Mammary microvascular endothelial cell (primary cell): ENCODE measurements at places on chromosomes 12 and 14. TPM values are rescaled to one million over a fixed set of nuclear protein-coding genes. Genes with fewer than 3 reads are reported as not detected.

PRB2 gene
- not detected in 2 replicates for total RNA-seq

TAS2R31 gene
- 0.15 TPM in 1 of 2 replicates, not detected in the other for total RNA-seq

GSG1 gene
- total RNA-seq = not detected in 2 replicates

TTC8 gene
- 9.4 and 10.9 TPM in 2 replicates for total RNA-seq

TNS2 gene
- 34.9 and 41.3 TPM in 2 replicates for total RNA-seq

CD4 gene
- not detected in 2 replicates for total RNA-seq

SERPINA4 gene
- total RNA-seq = not detected in 2 replicates

FIGNL2 gene
- total RNA-seq = 0.15 and 0.33 TPM in 2 replicates

CLEC12A gene
- not detected in 2 replicates for total RNA-seq

HSPA2 gene
- 2.2 and 3.6 TPM in 2 replicates for total RNA-seq

SETD1B gene
- total RNA-seq = 3.3 and 4.9 TPM in 2 replicates

MGST1 gene
- 28.5 and 34.8 TPM in 2 replicates for total RNA-seq

PCED1B gene
- total RNA-seq = 0.25 TPM in 1 of 2 replicates, not detected in the other

ACSS3 gene
- not detected in 2 replicates for total RNA-seq

C14orf132 gene
- total RNA-seq = 1.9 and 2.2 TPM in 2 replicates

RHOJ gene
- total RNA-seq = 20.3 and 24.3 TPM in 2 replicates
